ENCODE measurements at places on chromosomes 12 and 14. TPM values are rescaled to one million over a fixed set of nuclear protein-coding genes. Genes with fewer than 3 reads are reported as not detected.

DNA sequence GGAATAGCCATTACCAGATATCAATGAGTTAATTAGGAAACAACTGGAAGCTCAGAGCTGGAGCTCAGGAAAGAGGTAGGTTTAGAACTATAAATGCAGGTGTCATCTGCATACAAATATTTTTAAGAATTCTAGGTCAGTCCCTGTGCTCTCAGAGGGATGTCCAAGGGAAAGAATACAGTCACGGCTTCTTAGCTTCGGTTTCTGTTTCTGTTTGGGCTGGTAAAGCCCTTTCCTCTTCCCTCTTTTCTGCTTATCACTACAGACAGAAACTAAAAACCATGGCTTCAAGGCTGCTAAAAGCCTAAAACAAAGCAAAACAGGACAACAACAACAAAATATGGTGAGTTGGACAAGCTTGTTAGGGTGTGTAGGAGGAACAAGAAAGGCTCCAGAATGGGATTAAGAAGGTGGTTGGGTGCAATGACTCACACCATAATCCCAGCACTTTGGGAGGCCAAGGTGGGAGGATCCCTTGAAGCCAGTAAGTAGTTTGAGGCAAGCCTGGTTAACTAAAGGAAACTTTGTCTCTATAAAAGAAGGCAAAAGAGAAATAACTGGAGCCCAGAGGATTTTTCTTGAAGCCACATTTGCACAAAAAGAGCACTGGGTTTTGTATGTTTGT lies 113.0 kb downstream of the SEC23A start:
- DNase-seq, result no peak

The PFKM gene
- total RNA-seq, result 48.1 TPM

DNA sequence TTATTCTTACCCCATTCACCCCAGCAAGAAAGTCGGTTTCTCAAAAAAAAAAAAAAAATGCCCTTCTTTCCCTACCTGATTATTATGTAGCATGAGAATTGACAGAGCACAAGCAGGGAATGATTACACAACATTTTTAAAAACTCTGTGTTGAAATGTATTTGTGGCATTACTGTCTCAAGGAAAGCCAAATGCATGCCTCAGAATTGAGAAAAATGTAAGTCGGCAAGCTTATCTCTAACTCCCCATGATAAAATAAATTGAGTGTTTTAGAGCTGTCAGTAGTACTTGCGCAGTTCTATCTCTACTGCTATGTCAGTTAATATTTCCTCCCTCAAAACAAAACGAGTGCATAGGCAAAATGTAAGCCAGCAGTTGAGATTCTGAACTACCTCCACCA lies 25.7 kb downstream of the ANO4 start:
- no peak for DNase-seq

GRCh38 chr14:23877111-23877510 lies 76.5 kb upstream of the DHRS4 start:
- no peak for DNase-seq

The ITGA7 gene
- total RNA-seq, result 10.2 TPM

The CLEC4D gene
- 0.15 TPM for total RNA-seq

Data from left colon (tissue), 2 donors.